ENCODE measurements at places on chromosomes 1 and 21.

GRCh38 chr1:176159993-176160392 is 47.1 kb downstream of the COP1 start:
- no peak for DNase-seq

GRCh38 chr1:164515231-164515630 is 43.8 kb upstream of the PBX1 start:
- DNase-seq: no peak

DNA sequence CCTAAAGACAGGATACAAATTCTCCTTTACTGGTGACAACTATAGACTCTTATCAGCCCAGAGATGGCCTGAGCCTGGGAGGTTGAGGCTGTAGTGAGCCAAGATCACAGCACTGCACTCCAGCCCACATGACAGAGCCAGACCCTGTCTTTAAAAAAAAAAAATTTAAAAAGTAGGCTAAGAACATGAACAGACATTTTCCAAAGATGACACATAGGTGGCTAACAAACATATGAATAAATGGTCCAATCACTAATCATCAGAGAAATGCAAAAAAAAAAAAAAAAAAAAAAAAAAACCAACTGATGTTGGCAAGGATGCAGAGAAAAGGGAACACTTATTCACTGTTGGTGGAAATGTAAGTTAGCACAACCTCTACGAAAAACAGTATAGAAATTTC is 65.0 kb downstream of the TOR3A start:
- no peak for DNase-seq

DNA sequence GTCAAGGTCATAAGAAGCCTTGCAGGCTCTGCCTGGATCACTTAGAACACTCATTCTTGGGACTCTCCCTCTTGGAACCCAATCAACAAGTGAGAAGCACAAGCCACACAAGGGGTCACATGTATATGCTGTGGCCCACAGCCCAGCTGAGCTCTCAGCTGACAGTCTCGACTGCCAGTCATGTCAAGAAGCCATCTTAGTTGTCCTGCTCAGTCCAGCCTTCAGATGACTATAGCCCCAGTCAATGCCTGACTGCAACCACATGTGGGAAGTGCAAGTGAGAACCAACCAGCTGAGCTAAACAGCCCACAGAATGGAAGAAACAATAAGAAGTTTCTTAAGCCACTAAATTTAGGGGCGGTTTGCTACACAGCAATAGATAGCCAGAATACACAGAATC is 356.0 kb downstream of the KCNH1 start:
- no peak for DNase-seq

- DNase-seq: peak; percentile 22
Measured at GRCh38 chr1:72283307-72284083, 1.2 kb upstream of the NEGR1 start.
